ENCODE measurements at places on chromosomes 11 and 22.

DNA sequence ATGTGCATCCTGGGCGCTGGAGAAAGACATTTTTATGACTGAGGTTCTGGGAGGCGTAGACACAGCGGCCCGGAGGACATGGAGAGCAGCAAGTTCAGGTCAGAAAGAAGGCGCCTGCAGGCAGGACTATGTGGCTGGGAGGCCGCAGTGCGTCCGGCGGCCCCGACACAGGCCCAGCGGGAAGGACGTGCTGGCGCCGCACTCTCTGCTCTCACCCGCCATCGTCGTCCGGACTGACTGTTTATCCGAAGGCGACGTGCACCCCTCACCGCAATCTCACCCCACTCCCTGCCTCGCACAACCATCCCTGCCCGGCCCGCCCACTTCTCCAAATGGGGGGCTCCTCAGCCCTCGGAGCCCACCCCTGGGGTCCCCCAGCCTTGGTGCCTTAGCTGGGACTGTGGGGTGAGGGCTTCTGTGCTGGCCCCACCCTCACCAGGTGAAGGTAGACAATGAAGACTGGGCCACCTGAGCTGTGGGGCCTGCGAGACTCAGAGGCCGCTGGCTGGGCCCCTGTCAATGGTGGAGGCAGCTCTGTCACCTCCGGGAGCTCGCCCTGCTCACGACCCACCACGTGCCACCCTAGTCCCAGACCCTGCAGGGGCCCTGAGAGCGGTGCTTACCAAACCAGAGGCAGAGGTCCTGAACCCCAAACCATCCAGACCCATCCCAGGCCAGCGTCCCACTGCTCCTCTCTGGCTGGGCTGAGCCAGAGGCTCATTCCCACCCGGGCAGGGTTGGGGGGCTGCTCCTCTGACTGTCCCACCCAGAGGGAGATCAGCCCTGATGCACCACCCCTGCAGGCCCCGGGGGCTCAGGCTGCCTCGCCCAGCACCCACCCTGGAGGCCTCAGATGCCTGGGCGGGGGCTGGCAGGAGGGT lies 16.2 kb upstream of the MUC5B start:
- no peak for DNase-seq

- no peak for DNase-seq
Observed at GRCh38 chr11:134226806-134227325, 2.4 kb downstream of the VPS26B start.

DNA sequence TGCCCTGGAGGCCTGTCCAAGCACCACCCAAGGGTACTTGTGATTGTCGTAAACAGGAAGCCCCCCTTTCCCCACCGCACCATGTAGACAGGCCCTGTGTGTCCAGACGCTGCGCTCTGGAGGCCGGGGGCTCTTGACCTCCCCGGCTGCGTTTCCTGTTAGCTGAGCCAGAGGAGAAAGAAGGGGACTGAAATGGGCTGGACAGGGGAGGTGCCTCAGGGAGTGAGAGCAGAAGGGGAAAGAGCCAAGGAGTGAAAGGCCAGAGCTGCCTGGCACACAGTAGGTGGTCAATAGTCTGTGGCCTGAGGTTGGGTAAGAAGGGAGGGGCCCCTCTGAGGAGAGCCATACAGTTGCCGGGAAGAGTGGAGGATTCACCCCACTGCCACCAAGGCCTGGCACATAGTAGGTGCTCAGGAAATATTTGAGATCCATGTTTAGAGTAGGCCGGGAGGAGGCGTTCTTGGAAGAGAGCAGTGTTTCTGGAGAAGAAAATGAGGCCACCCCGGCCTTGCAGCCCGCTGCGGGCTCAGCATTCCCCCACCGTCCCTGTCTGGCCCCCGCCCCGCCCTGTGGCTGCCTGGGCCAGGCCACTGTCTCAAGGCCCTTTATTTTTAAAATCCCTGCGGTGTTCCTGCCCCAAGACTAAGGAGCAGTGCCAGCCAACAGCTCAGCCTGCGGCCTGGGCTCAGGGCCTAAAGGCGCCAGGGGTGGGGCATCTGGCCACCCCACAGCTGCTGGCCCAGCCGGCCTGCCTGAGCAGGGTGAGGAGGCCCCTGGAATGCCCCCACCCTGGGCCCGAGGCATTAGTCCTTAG lies 13.6 kb upstream of the CDC42EP1 start:
- DNase-seq: no peak

DNA sequence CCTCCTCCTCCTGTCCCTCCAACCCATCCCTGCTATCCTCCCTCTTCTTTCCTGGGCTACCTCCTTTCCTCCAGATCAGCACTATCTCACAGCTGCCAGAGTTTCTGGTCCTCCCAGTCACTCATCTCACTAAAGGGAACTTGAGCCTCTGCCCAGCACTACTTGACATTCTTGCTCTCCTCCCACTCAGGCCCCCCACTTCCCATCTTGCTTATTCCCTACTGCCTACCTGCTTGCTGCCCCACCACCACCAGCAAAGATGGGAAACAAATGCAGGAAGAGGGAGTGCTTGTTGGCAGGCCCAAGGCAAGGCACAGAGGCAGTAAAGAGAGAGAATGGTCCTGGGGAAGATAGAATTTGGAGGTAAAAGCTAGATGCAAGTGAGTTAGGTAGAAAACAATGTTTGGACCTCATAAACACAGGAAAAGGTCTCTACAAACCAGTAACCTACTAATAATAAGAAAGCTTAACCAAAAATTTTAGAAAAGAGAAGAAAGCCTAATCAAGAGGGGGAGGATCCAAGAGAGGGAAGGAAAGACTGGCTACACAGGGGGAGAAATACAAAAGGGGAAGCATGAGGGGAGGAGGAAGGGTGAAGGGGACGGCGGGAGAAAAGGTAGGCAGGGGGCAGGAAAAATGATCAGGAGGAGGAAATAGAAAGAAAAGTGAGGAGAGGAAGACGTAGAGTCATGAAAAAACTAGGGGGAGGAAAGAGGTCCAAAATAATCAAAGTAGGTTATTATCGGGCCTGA lies 63.6 kb downstream of the PAK1 start:
- no peak for DNase-seq

DNA sequence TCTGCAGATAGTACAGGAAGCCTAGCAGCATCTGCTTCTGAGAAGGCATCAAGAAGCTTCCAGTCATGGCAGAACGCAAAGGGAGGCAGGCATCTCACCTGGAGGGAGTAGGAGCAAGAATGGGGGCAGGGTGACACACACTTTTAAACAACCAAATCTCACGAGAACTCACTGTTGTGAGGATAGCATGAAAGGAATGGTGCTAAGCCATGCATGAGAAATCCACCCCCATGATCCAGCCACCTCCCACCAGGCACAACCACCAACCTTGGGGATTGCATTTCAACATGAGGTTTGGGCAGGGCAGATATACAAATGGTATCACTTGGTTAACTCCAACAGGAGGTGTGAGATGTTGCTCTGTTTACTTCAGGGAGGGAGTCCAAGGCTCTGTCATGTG lies 612.0 kb upstream of the KIRREL3 start:
- DNase-seq: no peak

DNA sequence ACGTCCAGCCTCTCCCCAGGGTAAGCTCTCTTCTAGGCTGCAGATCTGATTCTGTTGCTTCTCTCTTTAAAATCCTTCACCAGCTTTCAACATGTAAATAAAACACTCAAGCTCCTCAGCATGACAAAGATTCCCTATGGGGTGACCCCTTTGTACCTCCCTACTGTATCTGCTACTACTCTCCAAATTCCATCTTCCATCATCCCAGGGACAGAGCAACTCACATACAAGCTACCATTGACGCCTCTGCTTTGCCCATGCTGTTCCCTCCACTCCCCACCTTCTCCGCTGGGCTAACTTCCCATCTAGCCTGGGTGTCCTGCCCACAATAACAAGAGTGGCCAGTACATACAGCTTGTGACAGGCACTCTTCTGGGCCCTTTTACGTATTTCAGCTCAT lies 207.5 kb upstream of the ZBED5 start:
- DNase-seq: no peak

GRCh38 chr11:71185411-71185810 lies 67.0 kb downstream of the SHANK2 start:
- DNase-seq: no peak

GRCh38 chr11:128616161-128616560 lies 28.8 kb upstream of the ETS1 start:
- no peak for DNase-seq

DNA sequence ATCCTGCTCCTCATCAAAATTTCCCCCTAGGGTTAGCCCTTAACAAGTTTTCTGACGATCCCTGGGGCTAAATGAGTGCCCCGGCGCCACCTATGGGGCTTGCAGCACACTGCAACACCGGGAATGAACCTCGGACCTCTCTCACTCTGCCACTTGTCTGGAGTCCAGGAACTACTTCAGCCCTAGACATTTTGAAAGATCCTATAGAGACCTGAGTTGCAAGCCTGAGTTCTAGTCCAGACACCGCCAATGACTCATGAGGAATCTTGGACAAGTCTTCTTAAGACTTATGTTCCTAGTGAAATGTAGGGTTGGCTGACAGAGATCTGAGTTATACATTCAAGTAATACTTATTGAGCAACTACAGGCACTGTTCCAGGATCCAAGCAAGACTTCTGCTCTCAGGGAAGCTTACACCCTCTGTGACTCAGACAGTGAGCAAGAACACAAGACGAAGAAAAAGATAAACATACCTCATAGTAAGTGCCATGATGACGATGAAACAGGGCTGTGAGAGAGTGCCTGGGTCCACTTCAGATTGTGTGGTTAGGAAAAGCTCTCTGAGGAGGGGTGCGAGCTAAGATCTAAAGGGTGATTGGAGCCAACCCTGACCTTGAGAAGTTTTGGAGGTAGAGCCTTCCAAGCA lies 10.2 kb upstream of the STK33 start:
- peak; percentile 100 for DNase-seq

DNA sequence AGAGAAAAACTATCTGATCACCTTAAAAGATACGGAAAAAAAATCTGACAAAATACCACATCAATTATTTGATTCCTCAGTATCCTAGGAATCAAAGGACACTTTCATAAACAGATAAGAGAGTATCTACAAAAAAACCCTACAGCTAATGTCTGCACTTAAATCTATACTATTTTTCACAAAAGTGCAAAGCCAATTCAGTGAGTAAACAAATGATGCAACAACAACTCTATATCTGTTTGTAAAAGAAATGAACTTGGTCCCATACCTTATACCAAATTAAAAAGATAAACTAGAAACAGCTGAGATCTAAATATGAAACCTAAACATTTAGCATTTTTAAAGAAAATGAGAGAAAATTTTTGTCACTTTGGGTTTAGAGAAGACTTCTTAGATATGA lies 263.8 kb downstream of the SWAP70 start:
- DNase-seq: no peak

GRCh38 chr11:29343465-29344333 lies 673.1 kb downstream of the KCNA4 start:
- DNase-seq: peak; percentile 8

DNA sequence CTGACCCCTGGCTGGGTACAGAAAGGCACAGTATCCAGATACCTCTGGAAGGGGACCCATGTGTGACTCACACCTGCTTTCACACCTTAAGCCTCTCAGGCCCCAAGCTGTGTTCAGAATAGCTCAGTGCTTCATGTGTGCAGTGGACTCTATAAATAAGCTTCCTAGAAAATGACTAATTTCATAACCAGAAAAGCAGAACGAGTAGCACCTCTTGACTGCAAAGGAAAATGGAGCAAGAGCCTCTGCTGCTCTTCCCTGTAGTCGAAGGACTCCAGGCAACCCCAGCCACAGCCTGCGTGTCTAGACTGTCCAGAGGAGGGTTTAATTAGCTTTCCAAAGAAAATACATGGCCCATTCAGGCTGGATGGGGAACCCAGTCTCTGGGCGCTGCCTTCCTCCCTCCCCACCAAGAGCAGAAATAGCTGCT lies 23.1 kb downstream of the PTPN5 start:
- DNase-seq: no peak

GRCh38 chr22:49767355-49768062 lies 60.2 kb downstream of the BRD1 start:
- DNase-seq: no peak

DNA sequence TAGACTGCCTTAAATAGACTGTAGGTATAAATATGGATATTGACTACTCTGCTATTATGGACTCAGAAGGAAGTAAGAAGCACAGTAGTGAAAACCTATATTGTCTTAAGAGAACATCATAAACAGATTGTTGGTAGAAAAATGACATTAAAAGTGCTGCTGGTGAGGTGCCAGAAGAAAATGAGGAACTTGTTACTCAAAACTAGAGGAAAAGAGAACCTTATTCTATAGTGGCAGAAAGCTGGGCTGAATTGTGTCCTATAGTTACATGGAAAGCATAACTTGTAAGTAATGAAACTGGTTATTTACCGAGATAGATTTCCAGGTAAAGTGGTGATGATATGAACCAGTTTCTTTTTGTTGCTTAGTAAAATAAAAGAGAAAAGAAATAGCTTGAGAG lies 109.7 kb upstream of the CTSC start:
- DNase-seq: no peak

DNA sequence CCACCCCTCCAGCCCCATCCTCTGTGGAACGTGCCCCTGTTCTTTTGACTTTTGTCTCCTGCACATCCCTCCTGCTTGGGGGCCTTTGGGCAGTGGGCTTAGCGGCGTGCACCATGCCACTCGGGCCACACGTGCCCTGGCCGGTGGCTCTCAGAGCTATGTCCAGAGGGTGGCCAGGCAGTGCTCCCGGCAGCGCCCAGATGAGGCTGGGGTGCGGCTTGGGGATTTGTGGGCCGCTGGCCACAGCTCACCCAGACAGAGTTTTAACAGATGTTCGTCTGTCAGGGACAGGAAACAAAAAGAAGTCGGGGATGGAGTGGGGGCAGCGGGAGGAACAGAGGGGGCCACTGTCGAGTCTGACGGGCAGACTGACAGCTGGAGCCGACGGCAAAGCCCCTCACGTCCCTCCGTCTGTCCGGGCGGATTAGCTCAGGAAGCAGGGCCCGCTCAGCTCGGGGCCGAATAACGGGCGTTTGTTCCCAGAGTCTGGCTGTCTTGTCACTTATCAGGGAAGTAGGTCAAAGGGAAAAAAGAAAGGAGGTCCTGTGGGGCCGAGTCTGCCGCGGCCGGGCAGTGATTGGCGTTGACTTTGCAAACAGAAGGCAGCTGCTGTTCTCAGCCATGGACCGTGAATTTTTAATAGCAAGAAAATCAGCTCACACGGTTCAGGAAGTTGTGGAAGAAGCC lies 61.6 kb downstream of the LRP5 start:
- no peak for DNase-seq

DNA sequence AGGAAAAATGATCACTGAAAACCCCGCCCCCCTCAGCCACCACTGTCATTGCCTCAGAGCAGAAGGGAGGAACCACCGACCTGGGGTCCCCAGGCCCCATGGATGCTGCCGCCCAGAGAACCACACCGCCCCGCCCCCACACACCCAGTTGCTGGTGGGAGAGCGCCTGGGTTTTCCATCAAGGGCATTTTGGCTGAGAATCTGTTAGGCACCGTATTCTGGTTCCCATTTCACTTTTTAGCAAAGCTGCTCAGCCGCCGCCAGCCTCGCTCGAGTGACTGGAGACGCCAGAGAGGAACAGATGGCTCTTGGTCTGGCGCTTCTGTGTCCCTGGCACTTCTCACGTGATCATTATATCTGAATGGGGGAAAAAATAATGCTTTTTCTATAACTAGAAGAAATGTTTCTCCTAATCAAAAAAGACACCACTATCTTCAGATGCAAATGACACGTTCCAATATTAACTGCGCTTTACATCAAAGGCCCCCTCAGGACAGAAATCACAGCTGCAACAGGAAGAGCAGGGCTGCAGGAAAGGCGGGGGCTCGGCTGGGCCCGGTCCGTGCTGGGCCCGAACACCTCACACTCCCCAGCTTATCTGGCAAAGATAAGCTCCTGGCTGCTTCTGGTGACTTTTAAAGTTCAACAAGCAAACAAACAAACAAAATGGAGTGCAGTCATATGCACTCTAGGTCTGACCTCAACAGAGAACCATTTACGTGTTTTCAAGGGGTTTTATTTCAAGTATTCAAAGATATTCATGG lies 149.8 kb downstream of the MPPED1 start:
- DNase-seq: no peak

GRCh38 chr22:20632082-20632481 lies 124.7 kb downstream of the MED15 start:
- DNase-seq: no peak
